ENCODE measurements at places on chromosomes 7 and 10.

- DNase-seq, result no peak
These were observed 59.8 kb upstream of the ADAM12 start for GRCh38 chr10:126448091-126448490.

GRCh38 chr10:8424555-8425211 lies 370.2 kb downstream of the GATA3 start:
- no peak for DNase-seq

- DNase-seq, result no peak
These were observed 163.6 kb upstream of the PHYHIPL start for GRCh38 chr10:59012839-59013238.

GRCh38 chr7:115216652-115217051 lies 294.8 kb downstream of the MDFIC start:
- DNase-seq, result no peak

DNA sequence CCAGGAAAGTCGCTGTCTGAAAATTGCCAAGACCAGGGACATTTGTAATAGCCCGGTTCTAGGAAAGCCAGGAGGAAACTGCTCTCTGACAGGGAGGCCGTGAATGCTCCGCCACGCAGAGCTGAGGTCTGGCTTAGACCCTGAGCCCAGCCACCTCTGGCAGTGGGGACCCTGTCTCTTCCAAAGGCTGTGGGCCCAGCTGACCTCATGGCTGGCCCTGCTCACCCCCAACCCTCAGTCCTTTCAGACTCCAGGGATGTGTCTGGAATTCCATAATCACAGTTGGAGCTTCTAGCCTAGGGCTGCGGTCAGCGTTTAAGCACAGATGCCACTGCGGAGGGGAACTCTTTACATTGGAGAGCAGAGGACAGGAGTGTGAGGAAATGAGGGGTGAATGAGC lies 6.6 kb upstream of the VIPR2 start:
- no peak for DNase-seq

GRCh38 chr7:46775776-46776175 lies 806.1 kb downstream of the TNS3 start:
- DNase-seq, result no peak

GRCh38 chr10:128000471-128001362 lies 93.8 kb downstream of the PTPRE start:
- no peak for DNase-seq
